ENCODE measurements at places on chromosomes 12 and 14. TPM values are rescaled to one million over a fixed set of nuclear protein-coding genes. Genes with fewer than 3 reads are reported as not detected.

LACRT gene
- not detected for total RNA-seq

CYP27B1 gene
- total RNA-seq, result 2.8 TPM

HAL gene
- 0.21 TPM for total RNA-seq

OVCH1 gene
- not detected for total RNA-seq

KLRD1 gene
- total RNA-seq, result not detected

TMEM30B gene
- 0.22 TPM for total RNA-seq

Data from A549 treated with RU486 at 1 μM for 4 hours (cell line).